ENCODE measurements at places on chromosomes 1 and 21.

- DNase-seq: peak; percentile 11
These were observed 43.9 kb downstream of the ABCG1 start for GRCh38 chr21:42262831-42263231.

DNA sequence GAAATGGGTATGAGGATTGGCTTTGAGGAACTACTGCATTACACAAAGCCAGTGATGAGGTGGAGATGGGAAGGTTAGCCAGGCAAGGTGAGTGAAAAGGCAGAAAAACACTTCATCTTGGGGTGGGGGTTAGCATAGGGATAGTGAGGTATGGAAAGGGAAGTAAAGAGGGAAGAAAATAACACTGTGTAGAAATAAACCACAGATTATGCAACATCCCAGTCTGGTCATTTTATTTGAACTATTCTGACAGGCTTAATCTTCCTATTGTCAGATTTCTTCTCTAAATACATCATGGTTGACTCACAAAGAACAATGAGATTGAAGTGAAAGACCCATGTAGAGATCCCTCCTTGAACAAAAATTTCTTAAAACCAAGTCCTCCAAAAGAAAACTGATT lies 640.2 kb downstream of the PTPRC start:
- DNase-seq: no peak

- no peak for DNase-seq
These were observed 18.4 kb downstream of the MTHFR start for GRCh38 chr1:11787251-11787803.

DNA sequence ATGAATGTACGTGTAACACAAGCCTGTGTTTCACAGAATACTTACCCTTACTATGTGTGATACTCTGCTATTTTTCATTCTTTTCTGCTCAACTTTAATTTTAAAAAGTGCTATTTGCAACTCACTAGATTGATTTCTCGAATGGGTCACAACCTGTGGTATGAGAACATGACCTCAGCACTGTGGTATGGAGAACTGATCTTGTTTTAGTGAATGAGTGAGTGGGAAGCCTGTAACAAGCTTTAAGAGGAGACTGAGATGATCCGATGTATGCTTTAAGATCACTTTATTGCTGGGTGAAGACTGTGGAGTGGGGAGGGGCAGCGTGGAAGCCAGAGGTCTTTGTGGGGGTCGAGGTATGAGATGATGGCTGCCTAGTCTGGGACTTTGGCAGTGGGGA lies 21.6 kb downstream of the MECR start:
- DNase-seq: no peak

GRCh38 chr1:17892225-17892624 lies 137.1 kb downstream of the ACTL8 start:
- DNase-seq: peak; percentile 78

Data from NCI-H345 (cell line).